Activated CD4-positive, alpha-beta T cell treated with anti-CD3 and anti-CD28 coated beads, Interleukin-2, amount 10 ng/mL, durations not matched to agents 24 days and 14 days (primary cell): ENCODE measurements at places on chromosomes 6 and 20.

GRCh38 chr6:108781419-108782100 is 66.7 kb upstream of the ARMC2 start:
- H3K36me3 ChIP-seq: no peaks in the 10 kb centered on the region
- no peak overlapping the region for H3K27ac ChIP-seq
- peak overlapping the region; percentile 82 for H3K4me3 ChIP-seq
- no peak for DNase-seq
- peaks cover 66% of the 10 kb centered on the region for H3K27me3 ChIP-seq

DNA sequence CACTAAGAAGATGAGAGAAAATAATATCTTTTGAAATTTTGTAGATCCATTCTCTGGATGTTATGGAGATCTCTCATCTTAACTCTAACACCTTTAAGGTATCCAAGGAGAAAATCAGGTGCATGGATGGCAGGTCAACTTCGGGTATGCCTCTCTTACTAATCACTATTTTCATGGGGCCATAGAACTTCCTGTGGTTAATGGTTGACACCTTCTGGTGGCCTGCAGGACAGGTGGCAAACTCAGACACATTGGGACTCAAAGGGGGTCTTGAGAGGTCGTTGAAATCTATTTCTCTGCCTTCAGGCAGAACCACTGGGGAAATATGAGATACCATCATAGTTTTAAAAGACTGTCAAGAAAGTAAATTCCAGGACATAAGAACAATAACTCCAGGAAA is 76.5 kb downstream of the ADAT2 start:
- no peak overlapping the region for H3K4me3 ChIP-seq
- H3K36me3 ChIP-seq: no peaks in the 10 kb centered on the region
- H3K27ac ChIP-seq: no peak overlapping the region
- peaks cover 10% of the 10 kb centered on the region for H3K27me3 ChIP-seq

DNA sequence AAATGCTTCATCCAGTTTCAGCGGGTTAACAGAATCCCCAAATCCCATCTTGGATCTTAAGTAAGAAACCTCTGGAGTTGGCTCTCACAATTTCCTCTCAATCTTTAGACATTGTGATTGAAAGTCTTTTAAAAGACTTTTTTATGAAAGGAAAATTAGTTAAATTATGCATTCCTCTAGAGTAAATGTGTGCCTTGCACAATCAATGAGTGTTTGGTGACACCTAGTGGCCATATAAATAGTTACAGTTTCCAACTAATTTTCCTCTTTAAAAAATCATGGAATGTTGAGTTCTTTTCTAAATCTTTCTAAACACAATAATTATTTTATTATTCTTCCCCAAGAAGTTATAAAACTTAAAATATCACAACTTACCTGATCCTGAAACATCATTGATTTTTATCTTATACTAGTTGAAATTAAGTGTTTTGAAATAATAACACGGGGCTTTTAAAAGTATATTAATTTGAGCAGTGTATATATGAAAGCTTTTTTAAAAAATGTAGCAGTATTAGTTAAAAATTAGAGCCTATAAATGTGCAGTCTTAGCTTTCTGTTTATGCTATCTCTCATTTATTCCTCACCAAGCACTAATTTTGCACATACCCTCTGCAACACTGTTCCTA is 66.4 kb downstream of the PKHD1 start:
- H3K36me3 ChIP-seq: no peaks in the 10 kb centered on the region
- peaks cover 10% of the 10 kb centered on the region for H3K27me3 ChIP-seq

- H3K36me3 ChIP-seq: no peaks in the 10 kb centered on the region
- H3K27me3 ChIP-seq: no peaks in the 10 kb centered on the region
- no peaks in the 10 kb centered on the region for H3K4me1 ChIP-seq
- no peak for DNase-seq
- no peak overlapping the region for H3K27ac ChIP-seq
Observed at GRCh38 chr20:19460386-19460785, 247.9 kb downstream of the SLC24A3 start.

DNA sequence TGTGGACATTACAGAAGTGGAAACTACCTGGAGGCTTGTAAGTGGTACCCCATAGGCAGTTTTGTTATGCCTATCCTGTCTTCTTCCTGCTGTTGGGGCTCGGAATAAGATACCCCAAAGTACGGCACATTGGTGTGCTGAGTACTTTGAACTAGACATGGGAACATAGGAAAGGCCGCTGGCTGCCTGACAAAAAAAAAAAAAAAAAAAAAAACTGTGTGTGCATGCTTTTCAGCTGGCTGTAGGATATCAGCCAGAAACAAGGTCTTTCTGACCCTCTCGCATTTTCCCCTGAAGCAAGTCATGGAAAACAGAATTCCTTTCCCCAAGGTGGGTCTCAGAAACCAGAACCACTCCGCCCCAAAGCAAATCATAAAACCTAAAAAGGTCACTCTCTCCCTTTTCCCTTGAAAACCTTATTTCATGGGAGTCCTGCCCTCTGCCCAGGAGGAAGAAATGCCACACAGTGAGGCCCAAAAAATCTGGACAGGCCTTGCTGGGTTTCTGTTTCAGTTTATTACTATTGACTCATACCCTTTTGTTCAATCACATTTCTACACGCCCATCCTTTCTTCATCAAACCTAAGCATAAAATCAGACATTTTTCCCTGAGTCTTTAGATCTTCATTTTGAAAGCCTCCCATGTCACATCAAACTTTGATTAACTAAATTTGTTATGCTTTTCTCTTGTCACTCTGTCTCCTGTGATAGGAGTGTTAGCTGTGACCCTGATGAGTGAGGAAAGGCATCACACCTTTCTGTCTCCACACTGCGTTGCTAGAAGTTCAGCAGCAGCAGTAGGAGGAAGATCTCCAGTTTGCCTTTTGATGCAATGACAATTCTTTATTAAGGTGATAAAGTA is 17.2 kb downstream of the SLC2A12 start:
- no peak for DNase-seq
- H3K27me3 ChIP-seq: peaks cover 7% of the 10 kb centered on the region
- H3K4me1 ChIP-seq: peaks cover 12% of the 10 kb centered on the region
- H3K27ac ChIP-seq: no peak overlapping the region
- no peaks in the 10 kb centered on the region for H3K36me3 ChIP-seq

DNA sequence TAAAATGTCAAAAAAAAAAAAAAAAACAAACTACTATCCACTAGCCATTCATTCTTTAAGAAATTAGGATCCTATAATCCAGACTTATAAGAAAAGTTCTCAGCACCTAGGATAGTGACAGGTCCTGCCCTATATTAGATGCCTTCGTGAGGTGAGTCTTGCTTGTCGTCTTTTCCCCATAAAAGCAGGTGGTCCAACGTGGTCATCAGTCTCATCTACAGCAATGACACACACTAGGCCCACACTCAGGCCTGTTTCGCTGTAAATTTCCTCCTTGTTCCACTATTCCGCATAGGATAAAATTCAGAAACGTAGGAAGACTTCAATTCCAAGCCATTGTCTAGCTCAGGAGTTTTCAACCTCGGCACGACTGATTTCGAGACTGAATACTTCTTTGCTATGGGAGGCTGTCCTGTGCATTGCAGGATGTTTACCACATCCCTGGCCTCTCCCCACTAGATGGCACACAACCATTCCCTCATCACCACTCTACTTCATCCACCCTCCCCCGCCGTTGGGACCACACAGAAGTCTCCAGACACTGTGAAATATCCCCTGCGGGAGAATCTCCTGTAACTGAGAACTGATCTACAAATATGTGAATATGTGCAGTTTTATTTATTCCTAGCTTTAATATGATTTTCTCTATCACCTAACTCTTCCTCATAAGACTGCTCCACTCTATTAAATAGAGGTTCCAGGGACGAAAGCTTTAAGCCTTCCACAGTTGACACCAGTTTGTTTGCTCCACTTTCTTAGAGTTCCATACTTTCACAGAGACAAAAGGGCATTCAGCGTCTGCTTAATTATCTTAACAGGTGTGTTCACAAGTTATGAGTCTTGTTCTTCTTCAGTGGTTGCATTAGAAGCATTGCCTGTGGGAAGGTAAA is 346.3 kb downstream of the BMP2 start:
- no peak overlapping the region for H3K27ac ChIP-seq
- no peak overlapping the region for H3K4me3 ChIP-seq
- H3K36me3 ChIP-seq: no peaks in the 10 kb centered on the region
- H3K27me3 ChIP-seq: no peaks in the 10 kb centered on the region
- no peak for DNase-seq
- H3K4me1 ChIP-seq: no peaks in the 10 kb centered on the region

DNA sequence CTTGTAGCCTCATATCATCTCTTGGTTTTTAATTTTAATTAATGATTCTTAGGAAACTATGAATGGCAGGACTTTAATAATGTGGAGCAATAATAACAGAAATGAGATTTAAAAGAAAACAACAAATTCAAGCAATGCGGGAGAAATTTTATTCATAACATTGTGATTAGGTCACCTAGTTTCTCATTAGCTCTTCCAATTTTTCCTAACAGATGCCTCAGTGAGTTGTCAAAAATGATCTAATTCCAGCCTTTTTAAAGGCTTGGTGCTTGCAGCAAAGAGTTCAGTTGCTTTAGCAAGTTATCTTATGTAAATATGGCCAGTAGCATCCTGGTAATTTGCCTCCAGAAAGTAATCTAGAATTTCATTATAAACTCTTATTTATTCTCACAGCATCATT is 20.4 kb downstream of the PDE7B start:
- H3K27ac ChIP-seq: no peak overlapping the region
- peaks cover 31% of the 10 kb centered on the region for H3K4me1 ChIP-seq
- H3K27me3 ChIP-seq: no peaks in the 10 kb centered on the region
- H3K36me3 ChIP-seq: peaks cover 34% of the 10 kb centered on the region
